ENCODE measurements at places on chromosomes 16 and 17.
A peak's percentile ranks its signal among the peaks of the same experiment; 100 is the strongest.

DNA sequence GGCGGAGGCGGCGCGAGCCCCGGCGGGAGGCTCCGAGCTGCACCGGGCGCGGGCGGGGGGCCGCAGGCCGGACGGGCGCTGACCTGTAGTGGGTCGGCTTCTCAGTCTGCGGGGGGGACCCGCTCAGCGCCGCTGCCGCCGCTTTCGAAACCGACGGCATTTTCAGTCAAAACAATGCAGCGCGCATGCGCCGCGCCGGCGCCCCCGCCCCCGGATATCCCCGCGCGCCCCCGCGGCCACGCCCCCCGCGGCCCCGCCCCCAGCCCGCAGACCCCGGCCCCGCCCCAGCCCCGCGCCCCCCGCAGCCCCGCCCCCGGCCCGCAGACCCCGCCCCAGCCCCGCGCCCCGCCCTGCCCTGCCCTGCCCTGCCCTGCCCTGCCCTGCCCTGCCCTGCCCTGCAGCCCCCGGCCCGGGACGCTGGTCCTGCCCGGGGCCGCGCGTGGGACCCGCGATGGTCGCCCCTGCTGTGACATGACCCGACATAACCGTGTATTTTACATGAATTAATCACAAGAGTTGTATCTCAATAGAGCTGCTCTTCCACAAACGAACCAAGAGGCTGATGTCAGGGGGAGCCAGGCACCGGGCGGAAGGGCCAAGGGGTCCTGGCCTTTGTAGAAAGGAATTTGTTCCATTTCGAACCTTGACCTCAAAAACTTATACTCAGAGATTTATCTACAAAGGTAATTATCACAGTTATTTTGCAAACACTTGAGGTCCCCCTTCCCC, at the start of gene UNKL:
Gene UNKL, minus strand, starts transcription at position 173 of the 729 bp plus-strand sequence. Its CDS starts 13 bp downstream, at position 160.
- peak; percentile 41 for DNase-seq

GRCh38 chr17:83179811-83180210, 100.4 kb downstream of the METRNL start:
- DNase-seq: no peak

DNA sequence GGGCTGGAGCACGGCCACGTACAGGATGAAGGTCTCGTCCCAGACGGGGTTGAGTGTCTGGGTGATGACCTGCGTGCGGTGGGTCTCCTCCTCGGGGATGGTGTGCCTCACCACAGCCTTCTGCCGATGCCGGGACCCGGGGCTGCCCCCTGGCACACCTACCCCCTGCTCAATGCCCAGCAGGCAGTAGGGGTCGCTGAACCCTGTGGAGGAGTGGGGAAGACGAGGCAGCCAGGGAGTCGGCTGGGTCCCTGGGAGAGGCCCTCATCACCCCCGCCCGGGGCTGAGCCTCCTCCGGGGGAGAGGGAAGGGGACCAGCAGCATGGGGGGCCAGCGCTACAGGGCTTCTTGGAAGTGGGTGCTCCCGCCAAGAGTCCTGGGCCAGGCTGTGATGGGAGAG, 1.8 kb downstream of the UNC13D start:
- no peak for DNase-seq

GRCh38 chr17:13476720-13477119, 125.0 kb downstream of the HS3ST3A1 start:
- DNase-seq: no peak

GRCh38 chr17:60857556-60858080, 180.0 kb downstream of the BCAS3 start:
- DNase-seq: peak; percentile 54

- no peak for DNase-seq
These were observed 13.3 kb downstream of the MIEN1 start for GRCh38 chr17:39716879-39717536.

- no peak for DNase-seq
These were observed 202.1 kb upstream of the PSMD7 start for GRCh38 chr16:74094514-74094913.

- DNase-seq: peak; percentile 58
These were observed at the start of gene MED13 for GRCh38 chr17:62064791-62065563. MED13 (minus strand) TSS chr17:62065278; CDS start chr17:62065205, 73 bp downstream.

DNA sequence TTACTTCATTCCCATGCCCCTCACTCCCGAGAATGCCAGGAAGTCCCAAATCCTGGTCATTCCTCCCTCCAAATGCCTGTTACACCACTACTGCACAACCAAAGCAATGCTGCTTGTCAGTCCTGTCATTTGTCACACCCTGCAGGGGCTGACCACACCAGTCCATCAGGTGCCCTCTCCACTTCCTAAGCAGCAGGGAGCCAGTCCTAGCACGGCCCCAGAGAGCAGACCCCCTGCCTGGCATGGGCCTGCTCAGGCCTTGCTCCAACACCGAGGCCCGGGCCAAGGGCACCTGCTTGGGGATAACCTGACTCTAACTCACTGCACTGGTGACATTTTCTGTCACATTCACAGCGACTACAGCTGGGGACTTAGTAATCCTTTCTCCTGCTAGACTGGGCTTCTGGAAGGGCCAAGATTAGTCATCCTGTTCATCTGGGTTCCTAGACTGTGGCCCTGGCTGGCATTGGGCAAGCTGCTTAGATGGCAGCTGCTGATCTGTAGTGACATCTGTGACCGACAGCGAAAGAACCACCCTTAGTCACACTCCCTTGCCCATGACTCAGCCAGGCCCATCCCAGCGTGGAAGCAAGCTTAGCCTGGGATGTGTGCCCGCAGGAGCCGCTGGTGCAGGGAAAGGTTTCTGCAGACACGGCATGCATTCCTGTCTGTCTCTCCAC, 5.4 kb downstream of the ALYREF start:
- no peak for DNase-seq

DNA sequence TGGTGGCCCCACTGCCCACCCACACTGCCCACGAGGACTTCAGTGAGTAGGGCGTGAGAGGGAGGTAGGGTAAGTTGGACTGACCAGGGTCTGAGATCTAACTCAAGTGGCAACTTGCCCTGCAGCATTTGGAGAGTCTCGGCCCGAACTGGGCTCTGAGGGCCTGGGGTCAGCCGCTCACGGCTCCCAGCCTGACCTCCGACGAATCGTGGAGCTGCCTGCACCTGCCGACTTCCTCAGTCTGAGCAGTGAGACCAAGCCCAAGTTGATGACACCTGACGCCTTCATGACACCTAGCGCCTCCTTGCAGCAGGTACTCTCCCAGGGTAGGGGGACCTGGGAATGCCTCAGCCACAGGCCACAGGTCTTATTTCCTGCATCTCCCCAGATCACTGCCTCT, 5.2 kb upstream of the NRN1L start:
- DNase-seq: no peak

GRCh38 chr16:29643596-29643995, 19.5 kb upstream of the SPN start:
- no peak for DNase-seq

DNA sequence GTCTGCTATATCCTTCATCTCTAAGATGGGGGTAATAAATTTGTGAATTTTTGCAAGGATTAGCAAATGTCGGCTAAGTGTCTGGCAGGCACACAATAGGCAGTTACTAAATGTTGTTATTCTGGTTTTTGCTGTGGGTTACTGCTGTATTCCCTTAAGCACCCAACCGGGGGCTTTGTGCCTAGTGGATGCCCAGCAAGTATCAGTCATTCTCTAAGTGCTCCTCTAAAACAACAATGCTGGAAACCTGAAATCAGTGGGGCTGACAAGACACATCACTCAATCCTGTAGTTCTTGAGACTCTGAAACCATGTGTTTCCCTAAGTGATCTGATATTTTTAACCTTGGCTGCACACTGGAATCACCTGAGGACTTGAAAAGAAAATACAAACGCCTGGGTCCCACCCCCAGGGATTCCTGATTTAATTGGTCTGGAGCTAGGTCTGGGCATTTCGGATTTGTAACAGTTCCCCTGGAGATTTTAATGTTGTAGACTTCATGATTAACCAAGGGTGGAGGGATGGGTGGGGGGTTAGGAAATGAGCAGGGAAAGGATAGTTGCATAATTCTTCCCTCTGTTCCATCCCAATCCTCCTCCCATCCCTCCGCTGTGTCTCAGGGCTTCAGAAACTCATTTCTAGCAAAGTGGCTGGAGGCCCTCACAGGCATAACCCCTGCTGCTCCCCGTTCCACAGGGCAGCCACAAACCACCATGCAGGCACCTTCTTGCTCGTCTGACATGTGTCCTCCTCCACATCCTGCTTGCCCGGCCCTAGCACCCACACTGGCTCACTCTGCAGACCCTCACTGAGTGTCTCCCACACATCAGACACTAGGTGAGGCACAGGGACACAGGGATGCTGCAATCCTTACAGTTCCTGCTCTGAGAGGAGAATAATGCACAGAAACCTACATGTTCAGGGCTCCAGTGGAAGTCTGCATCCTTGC, 61.7 kb upstream of the LYRM9 start:
- no peak for DNase-seq

DNA sequence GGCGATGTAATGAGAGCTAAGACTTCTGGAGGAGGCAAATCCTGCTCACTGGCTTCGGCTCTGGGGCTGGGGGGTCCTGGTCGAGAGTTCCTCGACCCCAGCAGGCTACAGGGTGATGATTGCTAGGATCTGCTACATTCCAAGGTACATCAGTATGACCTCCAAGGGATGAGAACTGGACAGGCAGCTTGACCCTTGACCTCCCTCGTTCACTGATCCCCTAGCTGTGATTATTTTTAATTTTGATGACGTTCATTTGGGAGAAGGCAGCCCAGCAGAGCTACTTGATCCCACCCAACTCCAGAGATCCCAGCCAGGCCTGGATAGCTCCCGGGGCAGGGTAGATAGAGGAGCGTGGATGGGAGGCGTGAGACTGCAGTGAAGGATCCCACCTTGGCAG, 242.3 kb downstream of the MAF start:
- no peak for DNase-seq

DNA sequence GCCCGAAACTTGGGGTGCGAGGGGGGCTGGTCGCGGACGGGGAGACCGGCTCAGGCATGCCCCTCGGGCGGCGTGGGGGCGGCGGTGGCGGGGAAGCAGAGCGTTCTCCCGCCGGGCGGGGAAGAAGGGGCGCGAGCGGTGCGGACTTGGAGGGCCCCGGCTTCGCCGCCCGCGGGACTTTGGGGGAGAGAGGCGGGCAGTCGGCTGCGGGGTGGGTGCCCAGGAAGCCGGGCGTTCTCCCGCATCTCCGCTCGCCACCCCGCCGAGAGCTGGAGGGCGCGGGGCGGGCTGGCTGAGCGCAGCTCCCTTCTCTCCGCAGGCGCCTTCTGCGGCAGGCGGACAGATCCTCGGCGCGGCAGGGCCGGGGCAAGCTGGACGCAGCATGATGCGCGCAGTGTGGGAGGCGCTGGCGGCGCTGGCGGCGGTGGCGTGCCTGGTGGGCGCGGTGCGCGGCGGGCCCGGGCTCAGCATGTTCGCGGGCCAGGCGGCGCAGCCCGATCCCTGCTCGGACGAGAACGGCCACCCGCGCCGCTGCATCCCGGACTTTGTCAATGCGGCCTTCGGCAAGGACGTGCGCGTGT, 772 bp downstream of the NTN1 start:
- DNase-seq: no peak

- peak; percentile 59 for DNase-seq
These were observed 2.4 kb downstream of the NAGS start for GRCh38 chr17:44006598-44007345.

- peak; percentile 29 for DNase-seq
These were observed 38.0 kb downstream of the SF3B3 start for GRCh38 chr16:70561623-70562022.

GRCh38 chr17:62718429-62718828, 89.7 kb downstream of the MARCHF10 start:
- no peak for DNase-seq

DNA sequence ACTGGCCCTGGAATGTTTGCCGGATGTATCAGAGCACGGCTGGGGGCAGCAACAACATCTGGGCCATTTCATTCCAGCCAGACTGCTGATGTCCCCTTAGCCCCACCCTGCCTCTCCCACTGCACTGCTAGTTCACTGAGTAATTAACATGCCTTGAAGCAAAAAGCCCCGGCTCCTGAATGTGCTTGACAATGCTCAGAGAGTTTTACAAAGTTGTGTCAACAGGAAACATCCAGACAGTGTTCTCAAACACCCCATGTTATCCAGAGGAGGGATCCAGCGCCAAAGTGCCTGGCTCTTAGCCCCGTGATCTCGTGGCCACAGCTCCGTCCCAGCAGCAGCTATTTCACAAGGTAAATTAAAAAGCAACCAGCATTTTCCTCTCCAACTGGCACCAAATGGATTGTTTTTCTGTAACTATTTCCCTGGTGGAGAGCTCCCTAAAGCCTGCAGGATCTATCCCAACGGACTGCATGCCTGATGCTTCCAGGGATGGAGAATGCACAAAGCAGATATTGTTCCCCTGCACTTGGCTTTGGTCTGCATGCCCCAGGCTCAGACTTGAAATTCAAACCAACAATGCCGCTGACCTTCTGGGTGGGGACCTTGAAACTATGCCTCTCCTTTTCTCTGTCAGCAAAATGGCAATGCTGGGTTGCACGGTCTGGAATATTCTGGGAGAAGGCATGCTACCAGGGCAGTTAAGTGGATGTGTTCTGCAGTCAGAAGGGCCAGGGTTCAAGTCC, 115.6 kb upstream of the CDH5 start:
- DNase-seq: peak; percentile 89

- peak; percentile 37 for DNase-seq
These were observed 481 bp downstream of the CNTROB start for GRCh38 chr17:7932483-7932891.

GRCh38 chr17:9104370-9105041, 83.2 kb downstream of the NTN1 start:
- DNase-seq: no peak

- no peak for DNase-seq
These were observed 64.2 kb downstream of the CREBBP start for GRCh38 chr16:3816326-3816725.

DNA sequence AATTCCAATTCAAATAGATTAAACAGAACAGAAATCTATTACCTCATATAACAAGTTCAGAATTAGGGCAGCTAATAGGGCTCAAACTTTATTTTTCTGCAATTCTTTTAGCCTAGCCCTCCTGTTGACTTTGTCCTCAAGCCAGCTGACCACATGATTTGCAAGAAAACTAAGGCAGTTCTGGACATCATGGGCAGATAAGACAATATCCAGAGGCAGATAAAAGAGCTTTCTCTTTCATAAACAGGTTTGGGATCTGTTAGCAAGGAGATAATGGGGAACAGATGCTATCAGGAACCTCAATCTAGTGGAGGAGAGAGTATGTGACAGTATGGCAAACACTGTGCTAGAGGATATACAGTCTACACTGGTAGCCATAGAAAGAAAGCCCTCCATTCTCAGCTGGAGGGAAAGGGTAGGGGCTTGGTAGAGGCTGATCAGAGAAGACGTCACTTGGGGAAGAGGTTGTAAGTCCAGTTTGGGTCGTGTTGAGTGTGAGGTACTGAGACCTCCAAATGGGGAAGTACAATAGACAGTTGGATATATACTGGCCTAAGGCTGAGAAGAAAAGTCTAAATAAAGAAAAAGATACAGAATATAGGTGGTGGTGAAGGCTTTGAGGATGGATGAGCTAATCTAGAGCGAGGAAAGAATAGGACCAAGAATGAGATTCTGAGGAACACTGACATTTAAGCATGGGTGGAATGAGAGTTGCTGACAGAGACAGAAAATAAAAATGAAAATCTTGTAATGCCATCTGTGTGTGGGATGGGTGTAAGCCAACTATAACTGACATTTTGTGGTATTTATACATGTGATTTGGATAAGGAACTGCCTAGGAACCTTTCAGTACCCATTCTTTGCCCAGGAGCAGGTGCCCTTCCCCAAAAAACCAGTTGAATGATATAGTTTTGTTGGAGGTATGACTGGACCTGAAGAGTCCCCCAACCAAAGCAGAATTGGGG, 67.4 kb downstream of the CYB561 start:
- no peak for DNase-seq

GRCh38 chr17:40059729-40060475, 2.9 kb upstream of the THRA start:
- no peak for DNase-seq
